ENCODE measurements at places on chromosomes 2 and 18. TPM values are rescaled to one million over a fixed set of nuclear protein-coding genes. Genes with fewer than 3 reads are reported as not detected.

The SLC9A4 gene
- not detected for total RNA-seq

The HES6 gene
- 13.9 TPM for total RNA-seq

The CYP27A1 gene
- 0.10 TPM for total RNA-seq

The TMEM163 gene
- 0.13 TPM for total RNA-seq

The RUFY4 gene
- total RNA-seq = not detected

The LYG2 gene
- 0.17 TPM for total RNA-seq
